Activated CD4-positive, alpha-beta T cell treated with anti-CD3 and anti-CD28 coated beads, Interleukin-2, amount 50 U/mL, for 48 hours (primary cell): ENCODE measurements at places on chromosomes 16 and 17.

- no peak for DNase-seq
Measured at GRCh38 chr17:57225127-57225526, 31.2 kb upstream of the MSI2 start.

DNA sequence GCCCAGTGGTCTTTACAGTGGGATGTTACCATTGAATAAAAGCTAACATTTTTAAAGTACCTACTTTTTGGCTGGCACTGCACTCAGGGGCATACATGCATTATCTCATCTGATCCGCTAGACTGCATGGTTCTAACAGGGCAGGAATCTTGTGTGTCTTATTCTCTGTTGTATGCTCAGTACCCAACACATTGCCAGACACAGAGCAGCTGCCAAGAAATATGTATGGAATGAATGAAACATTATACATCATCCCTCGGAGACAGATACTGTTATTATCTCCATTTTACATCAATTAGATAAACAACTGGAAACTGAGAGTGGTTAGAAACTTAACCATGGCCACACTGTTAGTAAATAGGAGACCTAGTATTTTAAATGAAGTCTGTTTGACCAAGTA lies 74.1 kb upstream of the CDH11 start:
- no peak for DNase-seq

- no peak for DNase-seq
Measured at GRCh38 chr17:70882504-70882903, 713.2 kb downstream of the KCNJ2 start.

DNA sequence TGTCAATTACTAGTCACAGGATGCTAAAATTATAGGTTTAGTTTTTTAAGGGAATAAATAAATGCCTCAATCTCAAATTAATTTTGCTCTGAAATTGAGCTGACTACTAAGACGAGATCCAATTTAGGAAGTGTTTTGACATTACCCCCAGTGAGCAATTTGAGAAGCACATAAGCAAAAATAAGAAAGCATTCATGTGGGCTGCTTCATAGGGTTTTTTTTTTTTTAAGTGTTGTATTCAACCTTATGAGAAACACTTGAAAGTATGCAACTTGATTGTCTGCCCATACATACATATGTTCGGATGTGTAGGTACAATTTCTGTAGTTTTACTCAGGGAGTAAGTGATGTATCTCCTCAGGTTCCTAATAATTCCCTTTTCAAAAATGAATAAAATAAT lies 77.6 kb downstream of the PRKCA start:
- DNase-seq, result no peak

DNA sequence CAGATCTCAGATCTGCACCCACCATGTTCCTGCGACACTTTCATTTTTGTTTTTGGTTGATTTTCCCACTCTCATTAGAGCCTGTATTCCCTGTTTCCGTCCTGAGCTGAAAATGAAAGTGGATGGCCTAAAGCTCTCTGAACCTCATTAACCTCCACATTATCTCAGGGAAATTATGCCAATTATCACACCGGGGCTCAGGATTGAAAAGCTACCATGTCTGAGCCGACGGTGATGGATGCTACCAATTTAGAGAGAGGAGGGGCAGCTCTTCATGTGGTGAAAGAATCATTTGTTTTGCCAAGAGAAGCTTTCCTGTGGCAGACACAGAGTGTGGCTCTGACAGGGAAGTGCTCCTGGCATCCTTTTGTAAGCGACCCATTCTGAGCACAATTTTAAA lies 410.4 kb upstream of the CDH11 start:
- no peak for DNase-seq
